CD8-positive, alpha-beta memory T cell (primary cell): ENCODE measurements at places on chromosomes 2 and 18.

DNA sequence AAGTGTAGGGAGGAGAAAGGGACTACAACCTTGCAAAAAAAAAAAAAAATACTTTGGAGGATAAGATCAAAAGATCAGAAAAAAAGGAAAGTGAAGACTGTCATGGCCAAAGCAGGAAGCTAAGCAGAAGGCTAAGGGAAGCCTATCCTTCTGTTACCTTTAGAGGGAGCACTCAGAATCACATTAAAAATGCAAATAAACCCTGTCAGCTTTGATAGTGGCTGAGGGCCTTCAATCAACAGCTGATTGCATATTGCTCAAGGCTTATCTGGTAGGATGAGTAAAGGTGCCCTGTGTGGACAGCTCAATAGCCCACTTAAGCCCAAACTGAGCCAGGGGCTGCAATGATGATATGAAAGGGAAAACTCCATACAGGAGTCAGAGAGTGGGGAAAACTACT lies 1021.2 kb downstream of the LRP1B start:
- no peak overlapping the region for H3K27ac ChIP-seq
- H3K4me1 ChIP-seq, result no peaks in the 10 kb centered on the region
- H3K27me3 ChIP-seq, result no peaks in the 10 kb centered on the region

GRCh38 chr2:213010106-213010779 lies 141.2 kb downstream of the IKZF2 start:
- no peak for DNase-seq
- no peaks in the 10 kb centered on the region for H3K27me3 ChIP-seq
- H3K4me1 ChIP-seq, result no peaks in the 10 kb centered on the region
- H3K36me3 ChIP-seq, result no peaks in the 10 kb centered on the region

DNA sequence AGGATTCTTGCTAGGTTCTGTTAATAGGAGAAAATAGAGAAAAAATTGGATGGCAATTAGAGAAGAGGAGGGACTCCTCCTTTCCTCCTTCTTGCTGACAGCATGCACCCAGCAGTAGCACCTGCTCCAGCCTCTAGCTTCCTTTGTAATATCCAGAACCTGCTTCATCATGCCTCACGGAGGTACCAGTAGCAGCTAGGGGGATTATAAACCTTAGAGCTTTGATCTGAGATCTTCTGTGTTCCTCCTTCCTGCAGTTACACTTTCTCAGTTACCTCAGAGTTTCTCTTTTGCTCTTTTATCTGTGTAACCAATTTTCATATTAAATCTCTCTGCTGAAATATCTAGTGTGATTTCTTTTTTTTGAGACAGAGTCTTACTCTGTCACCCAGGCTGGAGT lies 16.6 kb downstream of the DPP4 start:
- no peaks in the 10 kb centered on the region for H3K36me3 ChIP-seq
- H3K27ac ChIP-seq, result no peak overlapping the region
- H3K4me1 ChIP-seq, result peaks cover 50% of the 10 kb centered on the region

- no peak overlapping the region for H3K4me3 ChIP-seq
- no peak for DNase-seq
- H3K27ac ChIP-seq, result no peak overlapping the region
- H3K27me3 ChIP-seq, result no peaks in the 10 kb centered on the region
Observed at GRCh38 chr18:25123438-25124232, 228.3 kb downstream of the ZNF521 start.

- no peak overlapping the region for H3K4me3 ChIP-seq
- H3K27ac ChIP-seq, result no peak overlapping the region
- H3K27me3 ChIP-seq, result no peaks in the 10 kb centered on the region
- H3K36me3 ChIP-seq, result no peaks in the 10 kb centered on the region
Observed at GRCh38 chr18:31235856-31236255, 73.2 kb upstream of the DSC1 start.

DNA sequence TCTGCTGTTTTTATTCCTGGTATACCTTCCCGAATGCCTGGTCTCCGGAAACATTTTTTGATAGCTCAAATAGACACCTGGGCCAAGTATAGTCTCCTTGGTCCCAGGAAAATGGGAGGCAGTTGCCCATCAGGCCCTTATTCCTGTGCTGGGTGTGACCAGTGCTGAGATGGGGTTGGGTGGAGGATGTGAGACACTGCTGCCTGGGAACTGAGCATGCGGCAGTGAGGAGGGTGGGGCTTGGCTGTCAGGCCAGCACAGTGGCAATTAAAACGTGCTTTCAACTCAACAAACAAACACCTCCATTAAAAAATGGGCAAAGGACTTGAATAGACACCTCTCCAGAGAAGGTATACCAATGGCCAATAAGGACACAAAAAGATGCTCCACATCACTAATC lies 12.5 kb downstream of the KLHL29 start:
- no peaks in the 10 kb centered on the region for H3K36me3 ChIP-seq
- H3K27ac ChIP-seq, result no peak overlapping the region
- H3K27me3 ChIP-seq, result no peaks in the 10 kb centered on the region

DNA sequence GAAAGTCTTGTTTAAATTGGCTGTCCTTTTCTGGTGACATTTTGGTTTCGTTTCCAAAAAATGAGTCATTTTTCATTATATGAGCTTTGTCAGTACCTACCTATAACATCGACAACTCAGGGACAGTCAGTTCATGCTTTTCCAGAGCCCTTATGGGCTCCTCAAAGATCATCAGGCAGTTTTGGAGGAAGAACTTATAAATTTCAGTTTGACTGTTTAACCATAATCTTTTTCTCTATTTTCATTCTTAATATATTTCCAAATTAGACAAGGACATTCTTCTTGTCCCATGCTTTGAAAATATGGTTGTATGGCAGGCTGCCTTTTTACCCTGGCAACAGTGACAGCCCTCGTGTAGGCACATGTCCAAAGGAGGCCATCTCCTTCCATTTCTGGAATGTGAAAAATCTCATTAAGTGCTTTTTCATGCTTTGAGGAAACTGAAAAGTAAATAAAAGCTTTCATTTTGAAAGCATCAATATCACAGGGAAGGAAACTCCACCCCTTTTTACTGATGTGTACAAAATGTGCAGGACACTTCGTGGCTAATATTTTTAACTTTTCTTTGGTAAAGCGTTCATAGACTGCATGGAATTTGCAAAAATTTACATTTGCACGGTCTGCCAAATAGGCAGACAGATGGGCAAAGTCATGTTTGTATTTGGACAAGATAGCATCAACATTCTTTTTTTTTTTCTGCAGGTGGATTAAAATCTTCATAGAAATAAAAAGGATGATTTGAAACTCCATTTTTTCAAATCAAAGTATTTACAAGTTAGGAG lies 7.2 kb upstream of the PROC start:
- DNase-seq, result no peak
- no peaks in the 10 kb centered on the region for H3K27me3 ChIP-seq
- no peak overlapping the region for H3K27ac ChIP-seq
- no peak overlapping the region for H3K4me3 ChIP-seq
- peaks cover 20% of the 10 kb centered on the region for H3K4me1 ChIP-seq
- H3K36me3 ChIP-seq, result no peaks in the 10 kb centered on the region

GRCh38 chr2:14881651-14882327 lies 249.3 kb downstream of the LRATD1 start:
- H3K27ac ChIP-seq, result no peak overlapping the region
- H3K27me3 ChIP-seq, result no peaks in the 10 kb centered on the region
- H3K4me3 ChIP-seq, result no peak overlapping the region
- no peaks in the 10 kb centered on the region for H3K4me1 ChIP-seq

GRCh38 chr2:218898109-218898878 lies 17.6 kb downstream of the WNT10A start:
- H3K4me1 ChIP-seq, result peaks cover 54% of the 10 kb centered on the region
- no peaks in the 10 kb centered on the region for H3K36me3 ChIP-seq
- peak overlapping the region; percentile 58 for H3K4me3 ChIP-seq

- no peak overlapping the region for H3K27ac ChIP-seq
- DNase-seq, result no peak
- no peaks in the 10 kb centered on the region for H3K27me3 ChIP-seq
- H3K36me3 ChIP-seq, result no peaks in the 10 kb centered on the region
- no peaks in the 10 kb centered on the region for H3K4me1 ChIP-seq
Observed at GRCh38 chr18:57353137-57353939, 981 bp downstream of the ST8SIA3 start.

- no peak for DNase-seq
- H3K4me1 ChIP-seq, result no peaks in the 10 kb centered on the region
- H3K27ac ChIP-seq, result no peak overlapping the region
Observed at GRCh38 chr2:3117650-3118216, 259.9 kb downstream of the EIPR1 start.

GRCh38 chr2:191690327-191690726 lies 12.4 kb downstream of the NABP1 start:
- peaks cover 10% of the 10 kb centered on the region for H3K4me1 ChIP-seq
- DNase-seq, result no peak
- no peak overlapping the region for H3K4me3 ChIP-seq
- H3K27ac ChIP-seq, result no peak overlapping the region
- peaks cover 14% of the 10 kb centered on the region for H3K36me3 ChIP-seq

DNA sequence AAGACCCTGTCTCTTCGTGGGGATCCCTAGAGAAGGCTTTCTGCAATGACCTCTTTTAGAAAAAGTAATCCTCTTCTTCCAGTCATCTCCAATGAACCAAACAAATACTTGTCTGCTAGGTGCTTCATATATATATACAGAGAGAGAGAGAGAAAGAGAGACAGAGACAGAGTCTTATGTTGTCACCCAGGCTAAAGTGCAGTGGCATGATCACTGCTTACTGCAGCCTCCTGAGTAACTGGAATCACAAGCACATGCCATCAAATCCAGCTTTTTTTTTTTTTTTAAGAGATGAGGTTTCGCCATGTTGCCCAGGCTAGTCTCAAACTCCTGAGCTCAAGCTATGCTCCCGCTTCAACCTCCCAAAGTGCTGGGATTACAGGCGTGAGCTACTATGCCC lies 18.6 kb upstream of the PKDCC start:
- no peaks in the 10 kb centered on the region for H3K36me3 ChIP-seq
- DNase-seq, result no peak
- H3K4me1 ChIP-seq, result no peaks in the 10 kb centered on the region
- H3K4me3 ChIP-seq, result no peak overlapping the region

GRCh38 chr2:20635113-20635510 lies 15.8 kb downstream of the HS1BP3 start:
- no peaks in the 10 kb centered on the region for H3K27me3 ChIP-seq
- no peak for DNase-seq
- H3K4me3 ChIP-seq, result no peak overlapping the region
- H3K36me3 ChIP-seq, result no peaks in the 10 kb centered on the region

DNA sequence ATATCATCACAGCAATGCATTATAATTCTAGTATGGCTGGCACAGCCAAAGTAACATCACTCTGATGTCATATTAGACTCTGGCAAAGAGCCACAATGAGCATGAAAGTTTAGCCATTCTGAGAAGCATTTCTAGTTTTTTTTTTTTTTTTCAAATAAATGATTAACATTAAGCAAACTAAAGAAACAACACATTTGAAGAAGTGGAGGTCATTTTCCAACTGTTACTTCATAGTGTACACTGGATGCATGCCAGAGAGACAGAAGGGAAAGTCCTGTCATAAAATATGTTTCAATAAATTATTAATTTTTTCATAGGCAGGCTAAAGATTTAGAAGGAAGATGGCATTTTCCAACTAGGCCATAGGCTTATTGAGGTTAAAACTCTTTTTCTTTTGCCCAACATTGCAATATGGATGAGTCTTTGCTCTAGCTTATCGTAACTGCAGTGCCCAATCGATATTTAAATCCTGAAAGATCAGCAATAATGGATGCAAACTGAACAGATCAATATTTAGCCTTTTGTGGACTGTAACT lies 1630.4 kb upstream of the ACVR2A start:
- H3K4me3 ChIP-seq, result no peak overlapping the region
- H3K4me1 ChIP-seq, result no peaks in the 10 kb centered on the region
- no peak overlapping the region for H3K27ac ChIP-seq

GRCh38 chr2:151679994-151680393 lies 54.3 kb downstream of the NEB start:
- H3K36me3 ChIP-seq, result no peaks in the 10 kb centered on the region
- H3K27me3 ChIP-seq, result no peaks in the 10 kb centered on the region
- no peak overlapping the region for H3K27ac ChIP-seq
- no peak overlapping the region for H3K4me3 ChIP-seq

- no peaks in the 10 kb centered on the region for H3K27me3 ChIP-seq
- H3K27ac ChIP-seq, result no peak overlapping the region
- no peaks in the 10 kb centered on the region for H3K36me3 ChIP-seq
- no peak overlapping the region for H3K4me3 ChIP-seq
- H3K4me1 ChIP-seq, result no peaks in the 10 kb centered on the region
- no peak for DNase-seq
Observed at GRCh38 chr18:75290737-75291358, 80.3 kb downstream of the TSHZ1 start.

- H3K4me1 ChIP-seq, result no peaks in the 10 kb centered on the region
- H3K36me3 ChIP-seq, result no peaks in the 10 kb centered on the region
- no peak for DNase-seq
- H3K27me3 ChIP-seq, result no peaks in the 10 kb centered on the region
Observed at GRCh38 chr2:81976998-81977397, 1672.4 kb upstream of the LRRTM1 start.

- H3K4me3 ChIP-seq, result peak overlapping the region; percentile 85
- H3K27me3 ChIP-seq, result no peaks in the 10 kb centered on the region
- DNase-seq, result no peak
- peaks cover 41% of the 10 kb centered on the region for H3K4me1 ChIP-seq
Observed at GRCh38 chr2:177264209-177264692, 276 bp downstream of the NFE2L2 start.

DNA sequence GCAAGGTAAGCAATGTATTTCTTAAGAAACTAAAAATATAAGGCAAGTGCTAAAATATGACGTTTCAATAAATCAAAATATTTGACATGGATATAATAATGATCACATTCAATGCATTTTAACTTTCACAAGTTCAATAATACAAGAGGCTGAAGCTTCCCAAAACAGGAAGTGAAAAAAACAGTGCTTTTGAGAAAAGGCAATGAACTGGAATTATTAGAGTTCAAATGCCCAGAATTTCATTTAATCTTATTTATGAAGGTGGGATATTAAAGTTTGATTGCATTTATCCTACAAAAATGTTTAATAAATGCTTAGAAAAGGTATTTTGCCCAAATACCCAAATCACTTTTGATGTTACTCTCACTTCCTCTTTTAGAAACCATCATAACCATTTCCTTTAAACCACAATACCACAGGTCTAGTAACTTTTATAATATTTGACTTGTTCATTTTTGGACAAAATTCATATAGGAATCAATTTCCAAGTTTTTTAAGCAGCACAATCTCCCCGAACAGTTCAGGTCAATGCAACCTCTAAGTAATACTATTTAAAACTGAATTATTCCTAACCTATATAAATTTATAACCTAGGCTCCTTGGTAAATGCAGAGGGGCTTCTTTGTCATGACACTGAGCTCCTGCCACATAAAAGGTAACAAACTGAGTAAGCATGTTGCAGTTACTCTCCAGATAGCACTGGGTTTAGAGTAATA lies 2.1 kb downstream of the NCKAP1 start:
- peak overlapping the region; percentile 6 for H3K4me3 ChIP-seq
- H3K27me3 ChIP-seq, result peaks cover 19% of the 10 kb centered on the region
- peaks cover 30% of the 10 kb centered on the region for H3K4me1 ChIP-seq
- no peaks in the 10 kb centered on the region for H3K36me3 ChIP-seq
- H3K27ac ChIP-seq, result peak overlapping the region; percentile 60

GRCh38 chr18:2112435-2113045 lies 458.8 kb downstream of the METTL4 start:
- no peak overlapping the region for H3K4me3 ChIP-seq
- H3K36me3 ChIP-seq, result no peaks in the 10 kb centered on the region
- DNase-seq, result no peak

- no peaks in the 10 kb centered on the region for H3K36me3 ChIP-seq
- peaks cover under 1% of the 10 kb centered on the region for H3K4me1 ChIP-seq
- DNase-seq, result no peak
- H3K27me3 ChIP-seq, result no peaks in the 10 kb centered on the region
- H3K27ac ChIP-seq, result no peak overlapping the region
Observed at GRCh38 chr18:22844190-22844589, 88.9 kb upstream of the RBBP8 start.

- H3K27ac ChIP-seq, result no peak overlapping the region
- no peak for DNase-seq
- no peak overlapping the region for H3K4me3 ChIP-seq
- H3K27me3 ChIP-seq, result no peaks in the 10 kb centered on the region
- no peaks in the 10 kb centered on the region for H3K36me3 ChIP-seq
Observed at GRCh38 chr18:51852681-51853080, 487.3 kb upstream of the DCC start.
